ENCODE measurements at places on chromosomes 4 and X.

GRCh38 chr4:159594576-159594975 is 491.7 kb downstream of the RAPGEF2 start:
- no peak for DNase-seq

DNA sequence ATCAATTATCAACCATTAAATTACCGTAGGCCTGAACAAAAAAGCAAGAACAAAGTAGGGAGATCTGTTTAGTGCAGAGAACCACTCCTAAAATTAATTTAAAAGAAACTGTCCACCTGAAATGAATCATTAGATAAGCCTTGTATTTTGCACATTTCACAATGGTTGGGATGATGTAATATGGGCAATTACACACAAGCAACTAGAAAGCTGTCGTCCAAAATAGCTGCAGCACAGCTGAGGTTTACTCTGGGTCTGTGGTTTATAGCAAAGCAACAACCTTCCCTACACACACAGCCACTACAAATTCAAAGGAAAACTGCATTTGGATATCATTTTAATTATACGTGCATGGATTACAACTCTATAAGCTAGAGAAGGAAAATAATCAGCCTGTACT is 28.5 kb downstream of the PCDH19 start:
- no peak for DNase-seq

DNA sequence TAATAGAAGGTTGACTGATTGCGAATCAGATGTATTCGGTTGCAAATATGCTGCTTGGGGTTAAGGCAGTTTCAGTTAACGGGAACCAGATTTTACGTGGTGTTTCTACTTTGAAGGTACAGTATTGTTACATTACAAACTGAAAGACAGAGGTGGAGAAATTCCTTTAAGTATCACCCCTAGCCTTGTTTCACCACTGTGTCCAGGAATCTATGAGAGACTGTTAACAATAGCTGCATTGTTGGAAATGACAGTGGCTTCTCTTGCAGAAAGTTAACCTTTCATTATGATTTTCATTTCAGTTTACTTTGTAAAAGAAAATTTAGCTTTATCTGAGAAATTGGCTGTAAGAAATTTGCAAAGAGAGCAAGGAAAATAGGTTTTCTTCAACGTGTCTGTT is 2.6 kb downstream of the CDKL5 start:
- no peak for DNase-seq

- DNase-seq, result no peak
These were observed 5.7 kb upstream of the SPANXN2 start for GRCh38 chrX:143726296-143726695.

- DNase-seq, result no peak
These were observed 165.9 kb upstream of the NDST4 start for GRCh38 chr4:115279330-115279729.

DNA sequence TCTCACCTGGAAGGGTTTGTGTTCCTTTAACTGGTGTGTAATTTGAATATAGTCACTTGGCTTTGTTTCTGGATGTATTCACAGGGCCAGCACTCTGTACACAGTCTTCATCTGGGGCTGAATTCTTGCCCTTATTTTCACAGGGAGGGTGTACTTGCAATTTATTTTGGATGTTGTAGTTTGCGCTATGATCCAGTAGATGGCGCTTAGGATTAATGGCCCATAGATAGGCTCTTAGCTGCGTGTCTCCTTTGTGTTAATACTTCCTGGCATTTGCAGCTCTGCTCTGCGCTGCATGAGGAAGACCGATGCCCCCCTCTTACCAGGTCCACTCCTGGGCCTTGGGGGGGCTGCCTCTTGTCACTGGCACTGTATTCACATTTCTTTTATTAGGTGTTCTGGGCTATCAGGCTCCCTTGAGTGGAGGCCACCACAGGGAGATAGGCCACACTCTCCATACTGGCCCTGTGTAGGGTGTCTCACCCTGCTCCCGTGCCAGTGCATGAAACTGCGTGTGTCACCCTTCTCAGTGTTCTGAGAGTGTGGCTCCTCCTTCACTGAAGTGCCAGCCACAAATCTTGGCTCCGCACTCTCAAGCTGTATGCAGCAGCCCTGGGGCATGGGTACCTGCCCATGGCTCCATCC is 562.2 kb downstream of the ZIC3 start:
- no peak for DNase-seq

DNA sequence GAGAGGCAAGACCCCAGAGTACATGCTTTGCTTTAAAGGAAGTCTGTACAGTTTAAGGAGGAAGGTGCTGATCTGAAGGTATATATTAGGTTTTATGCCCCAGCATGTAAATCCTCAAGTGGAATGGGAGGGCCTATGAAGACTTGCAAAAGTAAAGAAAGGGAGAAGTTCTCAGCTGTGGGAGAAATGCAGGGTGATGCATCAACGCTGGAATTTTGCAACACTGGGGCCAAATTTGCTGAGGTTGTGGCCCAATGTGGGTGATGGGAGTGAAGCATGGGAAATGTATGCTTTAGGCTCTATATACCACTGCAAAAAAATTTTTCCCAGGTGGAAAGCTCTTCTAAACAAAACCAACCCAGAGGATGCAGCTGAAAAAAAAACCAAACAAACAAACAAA is 33.8 kb upstream of the GPR174 start:
- no peak for DNase-seq

- DNase-seq, result no peak
These were observed 262.6 kb upstream of the BMP3 start for GRCh38 chr4:80767944-80768343.

Measured in progenitor cell of endocrine pancreas (in vitro differentiated cells).